Activated naive CD8-positive, alpha-beta T cell treated with anti-CD3 and anti-CD28 coated beads, Interleukin-2, amount 50 U/mL, for 16 hours (primary cell): ENCODE measurements at places on chromosomes 2 and 18.

DNA sequence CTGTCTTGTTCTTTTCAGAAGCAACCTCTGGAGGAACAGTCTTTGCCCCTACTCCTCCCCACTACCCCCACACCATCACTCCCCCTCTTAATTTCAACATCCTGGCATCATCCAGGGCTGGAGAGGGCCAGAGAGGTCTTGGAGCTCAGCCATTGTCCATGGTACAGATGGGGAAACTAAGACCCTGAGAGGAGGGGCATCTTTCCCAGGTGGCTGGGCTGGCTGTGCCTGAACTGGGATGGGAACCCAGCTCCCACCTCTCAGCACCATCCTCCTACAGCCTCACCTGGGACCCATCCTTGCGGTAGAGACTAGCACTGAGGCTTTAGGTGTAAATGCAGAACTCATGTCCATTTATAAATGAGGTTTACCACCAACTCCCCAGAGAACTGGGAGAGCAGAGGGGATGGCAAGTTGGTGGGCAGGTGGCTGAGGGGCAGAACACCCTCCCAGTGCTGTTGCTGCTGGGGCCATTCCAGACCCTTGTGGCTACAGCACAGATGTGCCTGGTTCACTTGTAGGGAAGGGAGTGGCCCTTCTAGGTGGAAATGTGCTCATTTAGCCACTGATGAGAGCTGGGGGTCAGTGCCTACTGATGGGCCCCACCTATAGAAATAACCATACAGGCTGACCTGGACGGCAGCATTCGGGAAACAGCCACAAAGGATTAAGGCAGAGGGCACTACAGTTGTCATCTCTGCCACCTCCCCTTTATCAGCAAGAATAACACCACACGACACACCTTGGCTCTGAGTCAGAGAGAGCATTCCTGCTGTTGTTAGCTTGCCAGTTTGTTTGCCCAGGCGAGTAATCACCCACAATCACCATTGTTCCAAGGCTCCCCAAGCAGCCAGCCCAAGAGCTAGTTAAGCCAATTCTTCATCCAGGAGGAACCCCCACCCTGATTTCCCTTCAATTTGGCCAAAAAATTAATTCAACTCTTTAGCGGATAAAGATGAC, 2.1 kb downstream of the MLPH start:
- no peak for DNase-seq

DNA sequence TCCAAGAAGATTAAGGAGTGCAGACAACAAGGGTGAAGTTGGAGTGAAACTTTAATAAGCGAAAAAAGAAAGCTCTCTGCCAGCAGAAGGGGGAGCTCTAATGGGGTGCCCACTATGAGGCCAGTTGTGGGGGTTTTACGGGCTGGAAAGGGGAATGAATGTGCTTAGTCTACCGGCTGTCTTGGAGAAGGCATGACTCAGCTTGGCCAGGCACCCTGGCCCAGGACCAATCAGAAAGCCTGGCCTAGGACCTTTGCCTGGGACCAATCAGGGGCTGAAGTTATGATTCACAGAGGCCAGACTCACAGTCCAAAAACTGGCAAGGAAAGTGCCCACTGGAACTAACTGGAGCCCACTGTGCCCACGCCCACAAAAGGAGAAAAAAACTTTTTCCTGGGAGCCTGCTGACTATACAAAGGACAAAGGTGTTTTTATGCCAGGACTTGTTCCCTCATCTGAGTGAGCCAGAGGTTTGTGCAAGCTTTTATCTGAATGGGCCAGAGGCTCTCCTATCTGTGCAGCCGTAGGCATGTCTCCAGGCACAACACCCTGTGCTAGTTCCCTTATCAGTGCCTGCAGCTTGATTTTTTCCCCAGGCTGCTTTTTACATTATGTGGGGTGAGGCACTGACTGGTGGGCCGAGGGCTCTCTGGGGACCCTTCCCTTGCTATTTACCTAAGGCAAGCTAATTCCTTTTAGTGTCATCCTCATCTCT, 18.6 kb downstream of the CMPK2 start:
- DNase-seq = no peak

- no peak for DNase-seq
Measured at GRCh38 chr2:133039531-133039930, 369.5 kb upstream of the LYPD1 start.

GRCh38 chr2:118242216-118242615, 153.9 kb downstream of the INSIG2 start:
- no peak for DNase-seq

DNA sequence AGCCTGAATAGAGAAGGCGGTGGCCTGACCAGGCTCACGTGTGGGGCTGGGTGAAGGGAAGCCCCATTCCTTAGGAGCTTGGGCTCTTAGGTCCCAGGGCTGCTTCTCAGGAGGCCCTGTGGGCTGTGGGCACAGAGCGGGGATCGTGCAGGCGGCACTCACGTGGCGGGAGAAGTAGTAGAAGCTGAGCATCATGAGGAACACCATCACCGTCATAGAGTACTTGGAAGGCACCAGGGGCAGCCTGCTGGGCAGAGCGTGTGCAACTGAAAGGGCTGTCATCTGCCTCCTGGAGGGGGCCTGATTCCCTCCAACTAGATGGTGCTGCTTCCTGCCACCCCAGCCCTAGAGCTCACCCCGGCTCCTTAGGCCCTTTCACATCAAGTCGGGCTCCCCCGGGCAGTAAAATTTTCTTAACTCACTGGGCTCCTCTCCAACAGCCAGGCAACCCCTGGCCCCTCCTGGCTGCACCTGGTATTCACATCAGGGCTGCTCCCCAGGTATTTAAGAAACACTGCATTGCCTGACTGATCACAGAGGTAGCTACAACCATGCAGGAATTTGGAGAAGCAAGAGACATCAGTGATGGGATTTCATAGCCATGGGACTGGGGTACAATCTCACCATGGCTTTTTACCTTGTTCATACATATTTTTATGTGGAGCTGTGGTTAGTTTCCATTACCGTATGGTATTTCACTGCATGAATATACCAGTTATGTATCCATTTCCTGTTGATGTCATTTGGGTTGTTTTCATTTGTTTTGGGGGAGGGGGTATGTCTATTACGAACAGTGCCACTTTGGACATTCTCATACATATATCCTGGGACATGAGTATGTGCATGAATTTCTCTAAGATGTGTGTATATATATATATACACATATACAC, 32.9 kb downstream of the CENPO start:
- no peak for DNase-seq

DNA sequence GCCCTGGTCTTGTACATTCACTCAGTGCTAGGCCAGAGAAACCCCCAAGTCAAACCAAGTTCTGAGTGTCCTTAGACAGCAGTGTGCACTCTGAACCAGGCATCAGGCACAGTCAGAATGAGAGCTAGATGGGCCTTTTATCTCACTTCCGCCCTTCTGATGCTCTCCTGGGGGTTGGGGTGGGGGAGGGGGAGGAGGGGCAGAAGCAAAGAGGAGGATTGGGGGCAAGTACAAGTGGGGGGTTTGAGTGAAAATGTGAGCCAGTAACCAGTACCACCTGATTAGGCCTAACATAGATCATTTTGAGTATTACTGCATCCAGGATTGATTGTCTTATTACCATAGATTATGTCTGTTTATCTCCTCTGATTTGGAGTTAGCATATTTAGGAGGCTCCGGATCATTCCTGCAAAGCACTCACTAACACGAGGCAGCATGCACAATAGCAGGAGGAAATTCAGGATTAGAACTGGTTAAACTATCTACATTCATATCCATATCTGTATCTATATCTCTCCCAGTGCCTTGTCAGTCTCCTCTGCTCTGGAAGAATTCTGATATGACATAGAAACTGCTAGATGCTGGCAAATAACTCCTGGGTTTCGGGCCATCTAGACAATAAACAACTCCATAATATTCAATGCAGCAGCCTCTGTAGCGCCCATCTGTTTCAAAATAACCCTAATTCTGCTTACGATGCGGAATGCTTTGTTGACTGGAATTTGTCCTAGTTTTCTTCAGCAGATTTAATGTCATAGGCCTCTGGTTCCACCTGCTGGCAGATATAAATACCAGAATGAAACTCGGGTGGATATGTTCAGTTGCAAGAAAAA, 149.1 kb downstream of the RHBDD1 start:
- no peak for DNase-seq

DNA sequence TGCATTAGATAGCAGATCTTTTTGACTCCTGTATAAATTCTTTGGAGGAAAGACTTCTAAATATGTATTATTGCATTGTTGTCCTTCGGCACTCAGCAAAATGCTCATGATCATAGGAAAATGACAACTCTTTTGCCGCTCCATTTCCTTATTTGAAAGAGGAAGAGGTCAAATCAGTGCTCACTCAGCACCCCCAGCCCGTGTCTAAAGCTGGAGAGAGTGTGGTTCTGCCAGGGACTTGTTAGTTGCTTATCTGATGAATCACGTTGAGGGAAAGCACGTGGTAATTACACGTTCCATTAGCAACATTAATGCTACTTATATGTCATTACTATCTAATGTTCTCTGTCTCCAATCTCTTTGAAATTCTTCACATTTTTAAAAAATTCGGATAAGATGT, 46.0 kb upstream of the MBP start:
- DNase-seq = no peak

DNA sequence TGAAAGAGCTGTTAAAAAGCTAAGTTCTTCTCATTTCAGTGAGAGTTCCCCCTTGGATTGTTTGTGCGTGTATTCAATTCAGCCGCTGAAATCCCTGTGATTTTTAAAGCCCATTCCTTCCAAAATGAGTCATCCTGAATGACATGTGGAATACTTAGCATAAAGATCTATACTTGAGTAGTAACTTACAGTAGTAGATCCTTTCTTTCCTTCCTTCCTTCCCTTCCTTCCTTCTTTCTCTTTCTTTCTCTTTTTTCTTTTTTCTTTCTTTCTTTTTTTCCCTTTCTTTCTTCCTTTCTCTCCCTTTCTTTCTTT, 18.2 kb upstream of the SOX11 start:
- no peak for DNase-seq

GRCh38 chr2:233760043-233760442, at the start of gene UGT1A1:
Gene UGT1A1, plus strand, starts transcription at chr2:233760270. Its CDS starts 18 bp downstream, at chr2:233760288.
- no peak for DNase-seq

GRCh38 chr2:170455617-170456426, 259.3 kb upstream of the SP5 start:
- no peak for DNase-seq

DNA sequence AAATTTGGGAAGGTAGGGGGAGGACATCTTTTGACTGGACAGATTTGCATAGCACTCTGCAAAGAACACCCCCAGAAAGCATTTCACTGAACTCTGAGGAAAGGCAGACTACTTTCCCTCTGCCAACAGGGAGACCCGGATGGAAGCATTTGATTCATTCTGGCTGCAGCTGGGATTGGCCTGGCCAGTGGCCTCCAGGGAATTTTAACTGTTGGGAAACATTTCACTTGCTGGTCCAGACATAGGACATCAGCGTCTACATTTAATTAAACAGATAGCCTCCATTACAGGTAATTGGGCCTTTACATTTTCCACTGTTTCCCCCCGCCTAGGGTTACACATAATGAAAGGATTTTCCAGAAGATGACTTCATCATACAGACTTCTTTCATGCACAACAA, 92.8 kb downstream of the MARCHF4 start:
- no peak for DNase-seq

DNA sequence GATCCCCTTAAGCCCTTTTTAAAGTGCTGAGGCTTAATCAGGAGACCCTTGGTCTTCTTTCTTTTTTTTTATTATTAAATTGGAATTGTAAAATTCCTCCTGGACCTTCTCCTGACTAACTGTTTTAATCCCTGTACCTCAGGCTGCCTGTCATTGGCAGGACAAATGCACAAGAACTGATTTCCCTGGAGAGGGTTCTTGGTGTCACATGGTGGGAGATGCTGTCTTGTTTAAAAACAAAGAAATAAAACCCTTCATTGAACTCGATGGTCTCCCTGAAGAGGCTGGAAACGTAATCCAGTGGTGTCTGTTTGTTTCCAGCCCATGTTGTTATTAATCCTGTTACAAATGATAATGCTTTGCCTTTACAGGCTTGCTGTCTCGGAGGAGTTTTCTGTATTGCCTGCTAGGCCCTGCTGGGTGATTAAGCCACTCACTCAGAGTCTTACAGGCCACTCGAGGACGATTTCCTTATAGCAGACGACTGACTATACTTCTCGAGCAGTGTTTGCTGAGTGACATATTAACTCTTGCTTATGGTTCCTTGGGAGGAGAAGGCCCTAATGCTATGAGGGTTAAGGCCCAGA, 100.5 kb upstream of the MGAT5 start:
- DNase-seq = no peak

DNA sequence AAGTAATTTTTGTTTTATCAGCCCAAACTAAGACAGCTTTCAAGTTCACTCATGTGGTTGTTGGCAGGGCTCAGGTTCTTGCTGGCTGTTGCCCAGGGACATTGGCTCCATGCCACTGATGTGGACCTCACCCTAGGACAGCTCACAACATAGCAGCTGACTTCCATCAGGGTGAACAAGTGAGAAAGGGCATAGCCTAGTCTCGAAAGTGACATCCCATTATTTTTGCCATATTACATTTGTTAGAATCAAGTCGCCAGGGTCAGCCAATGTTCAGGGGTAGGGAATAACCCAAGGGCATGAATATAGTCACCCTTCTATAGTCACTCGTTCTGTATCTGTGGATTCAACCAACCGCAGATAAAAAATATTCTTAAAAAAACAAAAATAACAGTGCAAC, 10.7 kb upstream of the CWC22 start:
- no peak for DNase-seq

DNA sequence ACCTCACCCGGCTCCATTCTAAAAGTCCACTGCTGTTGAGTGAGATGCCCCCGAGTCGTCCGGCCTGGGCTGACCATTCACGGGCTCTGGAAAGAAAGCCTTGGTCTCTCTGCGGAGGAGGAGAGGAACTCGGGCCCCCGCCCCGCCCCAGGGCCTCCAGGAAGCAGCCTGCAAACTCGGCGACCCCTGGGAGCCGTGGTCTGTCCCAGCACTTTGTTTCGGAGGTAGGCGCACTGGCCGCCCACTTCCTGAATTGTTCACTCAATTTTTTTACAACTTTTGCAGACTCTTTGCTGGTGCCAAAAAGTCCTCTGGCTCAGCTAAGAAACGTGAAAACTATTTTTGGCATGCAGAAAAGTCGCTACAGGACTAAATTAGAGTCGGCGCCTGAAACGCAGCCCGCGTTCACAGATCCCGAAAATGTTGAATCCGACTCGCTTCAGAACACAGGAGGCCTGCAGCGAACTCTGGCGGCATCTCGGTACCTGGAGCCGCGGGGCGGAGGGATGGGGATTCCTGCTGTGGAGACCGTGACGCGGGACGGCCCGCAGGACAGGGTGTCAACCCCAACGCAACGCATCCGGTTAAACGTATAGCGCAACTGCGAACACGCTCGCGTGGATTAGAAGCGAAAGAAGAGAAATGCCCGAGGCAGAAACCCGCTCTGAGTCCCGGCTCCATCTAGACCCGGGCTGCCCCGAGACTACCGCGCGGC, 1.5 kb downstream of the PXDN start:
- no peak for DNase-seq

GRCh38 chr18:34626404-34627136, 83.5 kb upstream of the DTNA start:
- DNase-seq = no peak

GRCh38 chr2:32168513-32168912, 2.8 kb downstream of the SLC30A6 start:
- DNase-seq = no peak

GRCh38 chr18:45386041-45386655, 229.1 kb upstream of the SLC14A2 start:
- DNase-seq = no peak

- no peak for DNase-seq
Measured at GRCh38 chr2:27772804-27773203, 1.3 kb downstream of the MRPL33 start.

- no peak for DNase-seq
Measured at GRCh38 chr2:210997373-210997772, 441.0 kb downstream of the CPS1 start.

- no peak for DNase-seq
Measured at GRCh38 chr2:102027036-102027980, 35.5 kb downstream of the IL1R2 start.

GRCh38 chr2:113777371-113777770, 20.9 kb upstream of the SLC35F5 start:
- DNase-seq = no peak
